Pancreas (tissue), 10 donors: ENCODE measurements at places on chromosomes 3 and 15. TPM values are rescaled to one million over a fixed set of nuclear protein-coding genes. Genes with fewer than 3 reads are reported as not detected.

ATP11B gene
- total RNA-seq = 28.0 TPM

AQP9 gene
- total RNA-seq = 0.98 TPM

PAQR5 gene
- 5.2 TPM for total RNA-seq

GOLGA8J gene
- 0.59 TPM for total RNA-seq

LRRIQ4 gene
- not detected for total RNA-seq

- no peaks in the 10 kb centered on the region for H3K36me3 ChIP-seq
- no peak overlapping the region for H3K27ac ChIP-seq
- no peak for DNase-seq
- H3K4me3 ChIP-seq = no peak overlapping the region
- H3K4me1 ChIP-seq = no peaks in the 10 kb centered on the region
Observed at GRCh38 chr3:117793622-117794265, 1084.2 kb downstream of the TUSC7 start.

GRCh38 chr3:193808317-193808716 lies 215.3 kb downstream of the OPA1 start:
- no peaks in the 10 kb centered on the region for H3K27me3 ChIP-seq
- DNase-seq = no peak
- no peak overlapping the region for H3K4me3 ChIP-seq

DNA sequence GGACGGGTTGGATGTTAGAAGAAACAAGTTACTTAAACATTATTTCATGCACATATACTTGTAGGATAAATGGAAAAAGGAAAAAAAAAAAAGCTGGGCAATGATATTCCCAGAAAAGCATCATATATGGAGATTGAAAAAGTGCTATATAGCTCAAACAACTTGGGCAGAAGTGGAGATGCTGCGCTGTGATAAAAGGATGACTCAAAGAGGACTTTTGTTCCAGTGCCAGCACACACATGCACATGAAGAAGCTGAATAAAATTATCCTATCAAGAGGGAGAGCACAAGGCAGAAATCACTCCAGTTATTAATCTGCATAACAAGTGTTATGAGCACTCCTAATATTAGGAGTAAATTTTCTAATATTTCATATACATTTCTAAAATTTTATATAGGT lies 30.9 kb downstream of the FRMD4B start:
- H3K27ac ChIP-seq = no peak overlapping the region
- H3K36me3 ChIP-seq = no peaks in the 10 kb centered on the region
- H3K4me1 ChIP-seq = no peaks in the 10 kb centered on the region
- H3K27me3 ChIP-seq = no peaks in the 10 kb centered on the region
- no peak overlapping the region for H3K4me3 ChIP-seq

DNA sequence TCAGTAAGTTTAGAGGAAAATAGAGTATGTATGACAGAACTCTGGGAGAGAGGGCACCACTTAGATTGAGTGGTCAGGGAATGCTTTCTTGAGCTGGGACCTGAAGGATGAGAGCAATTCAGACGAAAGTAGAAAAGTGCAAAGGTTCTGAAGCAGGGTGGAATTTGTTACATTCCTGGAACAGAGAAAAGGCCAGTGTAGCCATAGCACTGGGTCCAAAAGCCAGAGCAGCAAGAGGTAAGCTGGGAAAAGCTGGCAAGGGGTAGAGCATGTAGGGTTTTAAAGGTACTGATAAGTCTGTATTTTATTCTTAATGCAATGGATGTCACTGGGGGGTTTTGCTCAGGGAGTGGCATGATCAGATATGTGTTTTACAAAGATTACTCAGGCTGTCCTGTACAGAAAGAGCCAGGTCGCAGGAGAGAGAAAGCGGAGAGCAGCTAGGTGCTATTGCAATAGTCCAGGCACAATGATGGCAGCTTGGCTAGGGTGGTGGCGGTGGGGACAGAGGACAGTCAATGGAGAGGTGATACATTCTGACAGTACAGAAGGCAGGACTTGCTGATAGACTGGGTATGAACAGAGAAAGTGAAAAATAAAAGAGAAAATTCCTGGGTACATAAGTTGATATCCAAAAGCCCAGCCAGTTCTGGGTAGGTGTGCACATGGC lies 17.0 kb downstream of the FSTL1 start:
- no peak overlapping the region for H3K27ac ChIP-seq
- no peaks in the 10 kb centered on the region for H3K36me3 ChIP-seq
- H3K4me1 ChIP-seq = no peaks in the 10 kb centered on the region
- DNase-seq = no peak

GRCh38 chr3:171950373-171950772 lies 89.0 kb upstream of the FNDC3B start:
- no peaks in the 10 kb centered on the region for H3K36me3 ChIP-seq
- H3K4me3 ChIP-seq = no peak overlapping the region
- no peaks in the 10 kb centered on the region for H3K4me1 ChIP-seq
- no peaks in the 10 kb centered on the region for H3K27me3 ChIP-seq
- DNase-seq = no peak

DNA sequence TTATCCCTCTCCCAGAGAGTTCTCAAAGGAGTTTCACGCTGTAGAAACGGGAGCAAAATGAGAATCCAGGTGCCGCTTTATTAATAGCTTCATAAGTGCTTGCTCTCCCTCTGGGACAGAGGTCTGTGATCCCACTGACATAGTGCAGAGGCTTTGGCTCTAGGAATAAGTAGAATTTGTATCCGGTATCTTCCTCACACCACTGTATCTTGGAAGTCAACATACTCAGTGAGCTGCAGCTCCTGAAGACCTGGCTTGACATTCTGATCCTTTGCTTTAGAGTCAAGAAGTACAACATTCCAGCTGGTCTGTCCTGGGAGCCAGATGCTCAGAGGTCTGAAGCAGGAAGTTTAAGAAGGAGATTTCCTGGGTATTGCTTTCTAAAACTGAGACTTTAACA lies 323.0 kb downstream of the LPP start:
- H3K27me3 ChIP-seq = no peaks in the 10 kb centered on the region
- H3K27ac ChIP-seq = no peak overlapping the region
- no peaks in the 10 kb centered on the region for H3K4me1 ChIP-seq
- no peak for DNase-seq
- H3K4me3 ChIP-seq = no peak overlapping the region

DNA sequence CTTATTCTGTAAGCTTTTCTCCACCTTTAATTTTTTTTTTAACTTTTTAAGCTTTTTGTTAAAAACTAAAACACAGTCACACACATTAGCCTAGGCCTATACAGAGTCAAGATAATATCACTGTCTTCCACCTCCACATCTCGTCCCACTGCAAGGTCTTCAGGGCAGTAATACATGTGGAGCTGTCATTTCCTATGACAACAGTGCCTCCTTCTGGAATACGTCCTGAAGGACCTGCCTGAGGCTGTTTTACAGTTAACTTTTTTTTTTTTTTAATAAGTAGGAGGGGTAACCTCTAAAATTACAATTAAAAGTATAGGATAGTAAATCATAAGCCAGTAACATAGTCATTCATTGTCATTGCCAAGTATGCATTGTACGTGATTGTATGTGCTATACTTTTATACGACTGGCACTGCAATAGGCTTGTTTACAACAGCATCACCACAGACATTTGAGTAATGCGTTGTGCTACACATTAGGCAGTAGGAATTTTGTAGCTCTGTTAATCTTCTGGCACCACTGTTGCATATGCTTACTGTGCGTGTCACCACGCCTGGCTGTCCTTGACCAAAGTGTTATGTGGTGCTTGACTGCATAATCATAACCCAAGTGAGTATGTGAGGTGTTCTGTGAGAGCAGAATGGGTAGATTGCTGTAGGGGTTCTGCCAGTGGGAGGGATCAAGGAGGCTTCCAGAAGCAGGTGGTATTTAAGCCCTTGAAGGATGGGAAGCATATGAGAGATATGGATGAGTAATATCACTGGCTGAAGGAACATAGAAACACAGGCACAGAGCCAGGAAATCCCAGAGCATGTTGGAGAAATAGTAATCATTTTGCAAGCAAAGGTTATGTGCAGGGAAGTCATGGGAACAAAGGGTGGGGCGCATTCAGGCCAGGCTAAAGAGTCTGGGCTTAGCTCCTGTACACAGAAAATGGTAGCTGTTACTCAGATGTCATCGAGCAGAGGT lies 18.3 kb downstream of the FBXO22 start:
- no peak for DNase-seq
- H3K27ac ChIP-seq = no peak overlapping the region
- peaks cover 2% of the 10 kb centered on the region for H3K36me3 ChIP-seq
- H3K4me1 ChIP-seq = peaks cover 5% of the 10 kb centered on the region
- H3K27me3 ChIP-seq = no peaks in the 10 kb centered on the region
- H3K4me3 ChIP-seq = no peak overlapping the region

- H3K4me1 ChIP-seq = no peaks in the 10 kb centered on the region
- H3K36me3 ChIP-seq = no peaks in the 10 kb centered on the region
- no peaks in the 10 kb centered on the region for H3K27me3 ChIP-seq
- no peak overlapping the region for H3K27ac ChIP-seq
- H3K4me3 ChIP-seq = no peak overlapping the region
- no peak for DNase-seq
Observed at GRCh38 chr3:190560013-190560895, 46.4 kb downstream of the IL1RAP start.

DNA sequence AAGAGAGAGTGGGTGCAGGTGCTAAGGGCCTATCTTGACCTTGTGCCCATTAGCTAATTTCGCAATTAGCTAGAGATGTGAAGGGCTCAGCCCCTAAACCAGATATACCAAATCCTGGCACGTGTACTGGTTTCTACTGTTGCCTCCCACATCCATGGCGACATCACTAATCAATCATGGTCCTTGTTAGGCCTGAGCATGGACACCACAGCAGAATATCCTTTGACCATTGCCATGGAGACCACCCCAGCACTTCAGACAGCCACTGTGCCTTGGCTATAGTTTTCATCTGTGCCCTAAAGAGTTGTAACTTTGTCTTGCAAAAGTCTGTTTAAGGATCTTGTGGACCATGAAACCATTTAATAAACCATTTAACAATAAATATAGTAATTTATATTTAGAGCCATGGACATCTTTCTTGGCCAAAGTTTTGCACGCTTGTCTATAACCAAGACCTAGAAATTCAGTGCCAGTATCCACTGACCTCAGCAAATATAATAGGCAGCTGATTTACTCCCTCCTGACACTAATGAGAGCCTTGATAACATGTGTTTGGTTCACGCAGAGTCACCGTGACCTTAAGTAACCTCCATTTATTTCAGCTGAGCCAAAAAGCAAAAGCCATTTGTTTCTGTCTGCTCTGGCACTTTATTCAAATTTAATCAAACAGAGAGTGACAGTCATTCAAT lies 43.4 kb downstream of the COLQ start:
- no peak overlapping the region for H3K4me3 ChIP-seq
- H3K4me1 ChIP-seq = peaks cover 21% of the 10 kb centered on the region
- no peaks in the 10 kb centered on the region for H3K36me3 ChIP-seq
- peak overlapping the region; percentile 22 for H3K27ac ChIP-seq
- no peak for DNase-seq

- H3K4me1 ChIP-seq = no peaks in the 10 kb centered on the region
- H3K4me3 ChIP-seq = no peak overlapping the region
- DNase-seq = no peak
- no peaks in the 10 kb centered on the region for H3K27me3 ChIP-seq
- no peaks in the 10 kb centered on the region for H3K36me3 ChIP-seq
Observed at GRCh38 chr3:21704796-21705195, 46.2 kb downstream of the ZNF385D start.

GRCh38 chr3:7393944-7394605 lies 533.2 kb downstream of the GRM7 start:
- H3K4me3 ChIP-seq = no peak overlapping the region
- no peaks in the 10 kb centered on the region for H3K36me3 ChIP-seq
- no peak for DNase-seq
- H3K27me3 ChIP-seq = no peaks in the 10 kb centered on the region
- H3K4me1 ChIP-seq = no peaks in the 10 kb centered on the region

DNA sequence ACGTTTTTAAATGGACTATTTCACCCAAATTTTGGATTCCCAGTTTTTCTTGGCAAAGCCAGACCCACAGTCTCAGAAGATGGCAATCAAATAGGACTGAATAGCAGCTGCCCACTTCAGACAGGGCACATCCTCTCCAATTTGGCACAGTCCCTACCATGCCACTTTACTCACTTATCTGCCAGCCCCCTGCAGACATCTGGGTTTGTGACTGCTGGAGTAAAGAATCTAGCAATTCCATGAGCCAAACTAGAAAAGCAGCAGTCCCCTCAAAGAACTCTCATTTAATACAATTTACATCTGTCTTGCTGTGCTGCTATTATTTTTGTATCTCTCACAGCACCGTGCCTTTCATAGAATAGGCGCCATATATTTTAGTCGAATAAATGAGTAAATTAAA lies 16.0 kb upstream of the LRRN1 start:
- no peak overlapping the region for H3K27ac ChIP-seq
- no peak for DNase-seq
- H3K4me1 ChIP-seq = no peaks in the 10 kb centered on the region
- no peak overlapping the region for H3K4me3 ChIP-seq
- H3K36me3 ChIP-seq = no peaks in the 10 kb centered on the region

DNA sequence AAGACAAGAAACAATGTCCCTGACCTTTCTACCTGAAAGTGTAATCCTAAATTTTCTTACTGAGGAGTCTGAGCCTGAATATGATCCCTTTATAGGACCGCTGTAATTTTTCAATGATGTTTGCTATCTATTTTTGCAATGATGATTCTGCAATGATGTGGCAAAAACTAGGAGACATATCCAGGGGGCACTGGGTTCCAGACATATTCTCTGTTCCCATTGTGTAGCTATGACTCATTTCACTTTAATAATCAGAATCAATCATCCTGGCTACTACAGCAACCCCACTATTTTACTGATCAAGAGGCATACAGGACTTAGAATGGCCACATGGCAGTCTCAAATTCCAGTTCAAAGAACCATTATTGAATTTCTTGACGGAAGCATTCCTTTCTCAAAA lies 85.9 kb downstream of the AQR start:
- no peaks in the 10 kb centered on the region for H3K4me1 ChIP-seq
- H3K4me3 ChIP-seq = no peak overlapping the region
- H3K36me3 ChIP-seq = peaks cover 11% of the 10 kb centered on the region
- H3K27me3 ChIP-seq = no peaks in the 10 kb centered on the region
- no peak overlapping the region for H3K27ac ChIP-seq

- H3K4me1 ChIP-seq = no peaks in the 10 kb centered on the region
- no peaks in the 10 kb centered on the region for H3K27me3 ChIP-seq
- H3K4me3 ChIP-seq = no peak overlapping the region
- H3K27ac ChIP-seq = no peak overlapping the region
- H3K36me3 ChIP-seq = no peaks in the 10 kb centered on the region
- DNase-seq = no peak
Observed at GRCh38 chr3:166005126-166005525, 167.9 kb upstream of the BCHE start.
